ENCODE measurements at places on chromosomes 7 and 10.
A peak's percentile ranks its signal among the peaks of the same experiment; 100 is the strongest.

DNA sequence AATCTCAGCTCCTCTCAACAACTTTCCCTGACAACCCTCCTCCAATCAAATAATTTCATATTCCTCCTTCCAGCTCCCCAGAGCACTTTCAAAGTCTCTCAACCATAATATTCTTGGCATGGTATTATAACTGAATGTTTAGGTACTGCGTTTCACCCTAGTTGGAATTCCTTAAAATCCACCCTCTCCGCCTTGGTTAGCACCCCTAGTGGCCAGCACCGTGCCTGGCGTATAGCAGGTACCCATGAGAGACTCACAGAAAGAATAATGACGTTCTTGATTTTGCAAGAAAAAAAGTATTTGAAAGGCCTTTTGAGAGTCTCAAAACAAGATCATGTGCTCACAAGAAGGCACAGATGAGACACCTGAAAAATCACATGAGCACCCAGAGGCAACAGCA is 50.9 kb downstream of the GLI3 start:
- DNase-seq: no peak

DNA sequence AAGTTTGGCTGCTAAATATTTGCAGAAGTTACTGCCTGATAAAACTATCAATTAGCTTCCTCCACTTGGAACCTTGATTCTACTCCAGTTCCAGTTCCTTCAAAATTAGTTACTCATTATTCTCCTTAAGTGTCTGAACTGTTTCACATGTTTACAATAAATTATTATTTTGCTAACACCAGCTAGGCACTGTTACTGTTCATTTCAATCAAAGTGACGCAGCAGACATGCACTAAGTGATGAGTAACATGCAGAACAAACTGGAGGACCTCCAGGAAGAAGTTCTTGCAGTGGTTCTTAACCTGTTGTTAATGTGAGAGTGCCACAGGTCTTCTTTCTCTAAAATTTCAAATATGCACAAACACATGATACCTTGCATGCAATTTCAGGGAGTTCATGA is 491.8 kb upstream of the SEMA3A start:
- DNase-seq: no peak

- no peak for DNase-seq
Measured at GRCh38 chr10:100184426-100184825, 1.4 kb downstream of the ERLIN1 start.

GRCh38 chr7:46512891-46513413 is 591.9 kb upstream of the IGFBP3 start:
- no peak for DNase-seq

DNA sequence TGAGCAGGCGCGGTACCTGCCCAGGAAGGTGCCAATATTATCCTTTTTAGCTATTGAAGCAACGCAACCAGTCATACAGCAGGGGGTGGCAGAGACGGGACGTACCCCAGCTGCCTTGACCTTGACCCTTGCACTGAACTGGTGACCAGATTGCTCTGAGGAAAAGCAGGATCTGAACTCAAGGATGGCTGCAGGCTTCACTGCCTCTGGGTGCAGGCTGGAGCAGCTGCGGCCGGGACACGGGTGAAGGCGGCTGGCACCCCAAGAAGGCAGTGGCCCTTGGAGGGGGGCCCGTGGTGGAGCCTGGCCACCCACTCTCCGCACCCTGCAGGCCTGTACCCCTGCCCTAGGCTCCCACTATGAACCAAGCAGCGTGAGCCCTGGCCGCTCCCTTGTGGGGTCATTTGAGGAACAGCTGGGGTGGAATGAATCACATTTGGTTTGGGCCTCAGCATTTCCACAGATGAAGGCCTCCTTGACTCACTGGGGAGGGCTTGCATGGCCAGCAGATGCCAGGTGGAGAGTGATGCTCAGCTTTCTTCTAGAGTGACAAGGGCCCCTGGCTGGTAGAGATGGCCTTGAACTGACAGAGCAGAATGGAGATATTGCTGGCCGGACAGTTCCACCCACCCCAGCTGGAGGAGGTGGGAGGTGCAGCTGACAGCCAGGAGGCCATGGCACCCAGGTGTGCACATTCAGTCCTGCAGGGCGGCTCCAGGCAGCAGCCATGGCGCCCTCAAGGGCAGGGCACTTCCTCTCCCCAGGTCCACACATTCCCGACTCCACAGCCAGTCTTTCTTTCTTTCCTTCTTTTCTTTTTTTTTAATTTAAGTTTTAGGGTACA is 218.7 kb downstream of the WDR37 start:
- no peak for DNase-seq

GRCh38 chr7:48411619-48412018 is 240.4 kb downstream of the ABCA13 start:
- DNase-seq: no peak

GRCh38 chr7:47477191-47478016 is 104.5 kb downstream of the TNS3 start:
- DNase-seq: no peak

DNA sequence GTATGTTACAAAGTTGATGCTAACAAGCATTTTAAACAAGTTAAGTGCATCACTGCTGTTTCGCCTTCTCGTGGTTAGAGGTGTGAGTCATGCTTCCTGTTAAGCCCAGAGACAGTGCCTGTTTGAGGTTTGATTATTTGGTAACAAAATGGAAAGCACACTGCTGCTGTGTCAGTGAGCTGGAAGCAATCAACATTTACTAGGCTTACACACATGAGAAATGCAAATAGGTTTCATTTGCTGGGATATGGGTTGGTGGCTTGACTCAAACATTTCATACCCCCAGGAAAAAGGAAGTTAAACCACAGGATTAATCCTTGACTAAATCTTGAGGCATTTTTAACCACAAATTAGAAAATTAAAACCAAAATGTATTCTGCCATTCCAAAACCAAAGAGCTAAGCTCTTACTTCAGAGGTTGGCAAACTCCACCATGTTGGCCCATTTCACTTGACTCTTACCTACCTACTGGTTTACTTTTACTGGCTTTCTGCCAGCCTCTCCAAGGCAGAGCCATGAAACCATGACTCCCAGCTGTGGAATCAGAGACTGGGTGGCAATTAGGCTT is 139.2 kb downstream of the ETV1 start:
- peak; percentile 97 for DNase-seq

DNA sequence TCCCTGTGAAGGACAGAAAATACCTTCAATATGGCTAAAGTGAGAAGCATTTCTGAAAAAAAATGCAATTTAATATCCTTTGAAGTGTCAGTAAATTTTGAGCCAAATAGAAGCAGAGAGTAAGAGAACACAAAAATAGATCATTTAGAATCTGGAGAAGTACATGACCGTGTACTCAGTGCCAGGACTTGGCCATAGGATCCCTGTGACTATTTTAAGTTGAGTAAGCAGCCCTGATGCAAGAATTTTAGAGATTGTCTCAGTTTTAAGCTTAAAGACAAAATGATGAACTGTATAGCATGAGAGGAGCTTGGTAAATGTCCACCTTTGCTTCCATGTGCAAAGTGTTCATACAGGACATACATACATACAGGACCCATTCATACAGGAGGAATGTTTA is 2.5 kb downstream of the PTER start:
- peak; percentile 47 for DNase-seq

- no peak for DNase-seq
Measured at GRCh38 chr10:96053985-96054384, 10.6 kb downstream of the CCNJ start.

GRCh38 chr7:150329331-150330120 is 6.2 kb upstream of the ACTR3C start:
- DNase-seq: no peak

DNA sequence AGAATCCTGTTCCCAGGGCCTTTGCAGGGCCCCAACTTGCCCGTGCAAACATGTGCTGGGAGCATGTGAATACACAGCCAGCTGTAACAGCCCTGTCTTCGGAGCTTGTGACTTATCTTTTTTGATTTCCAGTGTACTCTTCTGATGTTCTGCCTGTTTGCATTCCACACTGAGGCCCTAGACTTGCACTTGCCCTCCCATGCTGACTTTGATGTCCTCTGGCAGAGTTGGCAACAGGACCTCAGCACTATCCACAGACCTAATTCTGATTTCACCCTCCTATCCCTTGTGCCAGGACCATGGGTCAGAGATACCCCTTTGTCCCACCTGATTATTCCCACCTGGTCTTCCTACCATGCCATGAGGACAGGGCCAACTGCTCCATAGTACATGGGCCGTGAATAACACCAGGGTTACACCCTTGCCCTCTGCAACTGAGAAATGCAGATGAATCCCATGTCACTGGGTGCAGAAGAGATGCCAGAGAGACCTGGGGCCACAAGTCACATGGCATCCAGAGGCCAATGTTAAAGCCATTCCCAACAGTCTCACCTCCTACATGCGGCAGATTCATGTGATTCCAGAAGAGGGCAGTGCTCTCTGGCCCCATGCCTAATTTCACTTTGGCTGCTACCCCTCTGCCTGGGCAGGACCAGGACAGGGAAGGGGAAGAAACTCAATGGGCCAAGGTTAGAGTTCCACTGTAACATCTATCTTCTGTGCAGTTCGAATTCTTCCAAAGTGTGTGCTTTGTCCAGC is 43.0 kb downstream of the SCRN1 start:
- peak; percentile 43 for DNase-seq

- no peak for DNase-seq
Measured at GRCh38 chr10:125836746-125837145, 13.4 kb downstream of the BCCIP start.

- peak; percentile 18 for DNase-seq
Measured at GRCh38 chr7:7808156-7808555, 89.7 kb upstream of the RPA3 start.

DNA sequence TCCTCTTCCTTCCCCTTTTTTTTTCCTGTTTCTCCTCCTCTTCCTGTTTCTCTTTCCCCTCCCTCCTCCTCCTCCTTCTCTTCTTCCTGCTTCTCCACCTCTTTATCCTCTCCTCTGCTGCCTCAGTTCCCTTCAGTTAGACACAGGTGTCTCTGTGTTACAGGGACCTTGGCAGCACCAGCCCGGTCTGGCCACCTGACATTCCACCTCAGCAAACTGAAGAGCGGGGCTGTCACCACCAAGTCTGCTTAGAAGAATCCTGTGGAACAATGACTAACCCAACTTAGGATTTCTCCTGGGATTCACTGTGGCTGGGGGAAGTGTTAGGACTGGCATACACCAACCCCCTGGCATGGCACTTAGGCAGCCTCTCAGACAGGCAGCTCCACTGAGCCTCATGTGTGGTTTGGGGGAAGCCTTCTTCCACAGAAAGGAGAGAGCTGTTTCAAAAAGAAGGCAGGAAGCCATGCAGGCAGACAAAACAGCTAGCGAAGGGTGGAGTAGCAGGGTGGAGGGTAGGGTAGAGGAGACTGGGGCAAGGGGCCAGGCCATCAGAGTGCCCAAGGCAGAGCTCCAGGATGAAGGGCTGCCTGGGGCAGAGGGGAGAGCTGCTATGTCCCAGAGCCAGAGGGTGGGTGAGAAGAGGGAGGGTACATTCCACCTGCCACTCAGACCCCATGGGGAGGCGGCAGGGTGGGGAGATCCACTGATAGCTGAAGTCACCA is 13.2 kb upstream of the GDF10 start:
- DNase-seq: no peak

DNA sequence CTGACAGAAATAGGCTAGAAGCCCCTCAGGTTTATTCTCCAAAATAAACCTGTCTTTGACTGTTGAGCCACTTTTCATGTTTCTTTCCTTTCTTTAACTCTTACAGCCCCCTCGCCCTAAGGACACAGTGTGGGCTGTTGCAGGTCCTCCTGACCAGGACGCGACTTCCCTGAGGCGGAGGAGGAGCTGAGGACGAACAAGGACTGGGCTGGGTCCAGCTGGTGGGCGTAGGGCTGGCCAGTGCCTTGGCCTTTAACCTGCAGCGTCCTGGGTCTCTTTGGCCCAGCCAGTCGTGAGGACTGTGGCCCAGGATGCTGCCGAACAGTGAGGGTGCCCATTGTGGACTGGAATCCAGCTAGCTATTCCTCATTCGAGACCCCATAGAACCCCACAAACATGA is 13.4 kb upstream of the BMS1 start:
- DNase-seq: no peak

DNA sequence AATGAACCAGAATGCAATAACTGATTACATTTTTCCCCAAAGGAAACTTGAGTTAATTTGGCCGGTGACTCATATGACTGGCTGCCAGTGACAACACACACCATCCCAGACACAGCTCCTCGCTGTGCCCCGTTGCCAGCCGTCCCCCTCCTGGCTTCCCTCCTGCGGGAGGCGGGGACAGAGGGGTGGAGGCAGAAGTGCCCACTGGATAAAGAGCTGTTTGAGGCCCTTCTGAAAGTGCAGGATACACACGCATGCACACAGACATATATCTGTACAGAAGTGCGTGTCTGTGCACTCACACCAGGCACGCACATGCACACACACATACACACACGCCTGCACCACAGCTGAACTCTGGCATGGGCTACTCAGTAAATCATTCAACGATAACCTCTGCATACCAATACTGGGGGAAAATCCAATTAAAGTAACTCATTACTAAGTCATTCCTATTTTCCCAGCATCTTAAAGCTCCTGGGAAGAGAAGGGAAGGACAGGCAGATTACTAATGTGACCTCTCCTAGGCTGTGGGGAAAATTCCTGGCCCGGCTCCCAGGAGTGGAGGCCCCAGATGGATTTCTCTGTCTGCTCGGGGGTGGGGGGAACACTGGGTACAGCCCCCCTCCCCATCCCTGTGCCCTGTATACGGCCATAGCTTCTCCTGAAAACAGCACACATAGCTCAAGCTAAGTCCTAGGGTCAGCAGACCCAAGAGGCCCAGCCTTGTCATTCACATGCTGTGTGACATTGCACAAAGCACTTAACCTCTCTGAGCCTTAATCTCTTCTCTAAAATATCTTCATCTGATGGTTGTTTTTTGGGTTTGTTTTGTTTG is 52.3 kb upstream of the MYL10 start:
- DNase-seq: peak; percentile 91

DNA sequence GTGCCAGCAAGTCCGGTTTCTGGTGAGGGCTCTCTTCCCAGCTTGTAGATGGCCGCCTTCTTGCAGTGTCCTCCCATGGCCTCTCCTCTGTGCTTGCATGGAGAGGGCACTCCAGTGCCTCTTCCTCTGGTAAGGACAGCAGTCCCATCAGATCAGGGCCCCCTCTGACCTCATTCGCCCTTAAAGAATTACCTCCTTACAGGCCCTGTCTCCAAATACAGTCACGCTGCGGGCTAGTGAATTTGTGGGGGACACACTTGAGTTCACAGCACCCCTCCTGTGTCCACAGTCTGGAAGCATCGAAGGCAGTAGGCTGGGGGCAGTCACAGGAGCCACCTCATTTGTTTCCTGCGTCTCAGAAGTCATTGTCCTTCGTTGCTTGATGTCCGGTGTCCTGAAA is 54.6 kb downstream of the LHPP start:
- no peak for DNase-seq

Data from fibroblast of skin of scalp (primary cell).